ENCODE measurements at places on chromosomes 13 and 19. TPM values are rescaled to one million over a fixed set of nuclear protein-coding genes. Genes with fewer than 3 reads are reported as not detected.
A peak's percentile ranks its signal among the peaks of the same experiment; 100 is the strongest.

DNA sequence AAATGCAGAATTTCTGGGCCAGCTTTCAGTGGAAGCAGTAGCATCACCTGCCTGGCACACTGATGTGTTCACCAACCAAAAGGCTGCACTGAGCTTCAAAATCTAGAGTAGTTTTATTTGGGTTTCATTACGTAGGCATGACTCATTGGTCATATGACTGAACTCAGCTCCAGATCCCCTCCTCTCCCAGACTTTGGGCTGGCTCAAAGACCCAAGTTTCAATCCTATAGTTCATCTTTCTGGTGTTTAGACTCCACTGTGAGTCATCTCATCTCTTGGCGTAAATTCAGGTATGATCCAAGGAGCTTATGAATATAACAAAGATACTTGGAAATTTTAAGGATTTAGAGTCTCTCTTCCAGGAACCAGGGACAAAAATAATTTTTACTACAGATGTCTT, 17.7 kb downstream of the ZMYM5 start:
- peak; percentile 96 for DNase-seq

Gene PSG3
- not detected for total RNA-seq

- peak; percentile 72 for DNase-seq
Measured at GRCh38 chr19:18543814-18544475, 572 bp upstream of the FKBP8 start.

DNA sequence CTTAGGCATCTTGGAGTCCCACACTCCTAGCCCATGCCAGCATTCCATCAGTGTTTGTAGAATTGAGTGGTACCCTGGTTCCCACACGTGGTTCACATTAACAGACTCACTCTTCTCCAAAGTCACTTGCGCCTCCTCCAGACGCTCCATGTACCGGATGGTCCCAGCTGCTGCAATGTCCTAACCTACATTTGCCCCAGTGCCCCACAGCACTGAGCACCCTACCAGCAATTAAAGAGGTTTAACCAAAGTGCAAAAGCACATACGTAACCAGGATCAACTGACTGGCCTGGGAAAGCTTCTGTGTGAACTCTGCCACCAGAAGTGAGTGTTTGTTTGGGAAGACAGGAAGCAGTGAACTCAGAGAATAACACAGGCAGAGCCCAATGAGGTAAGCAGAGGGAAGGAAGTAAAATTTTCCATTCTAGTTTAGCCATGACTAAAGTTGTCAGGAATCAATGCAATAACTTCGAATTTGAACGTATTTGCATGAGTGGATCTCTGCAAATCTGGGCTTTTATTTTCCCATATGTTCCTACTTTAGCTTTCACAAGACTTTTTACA, 7.3 kb upstream of the MEDAG start:
- peak; percentile 93 for DNase-seq

Gene KIR2DL4
- not detected for total RNA-seq

DNA sequence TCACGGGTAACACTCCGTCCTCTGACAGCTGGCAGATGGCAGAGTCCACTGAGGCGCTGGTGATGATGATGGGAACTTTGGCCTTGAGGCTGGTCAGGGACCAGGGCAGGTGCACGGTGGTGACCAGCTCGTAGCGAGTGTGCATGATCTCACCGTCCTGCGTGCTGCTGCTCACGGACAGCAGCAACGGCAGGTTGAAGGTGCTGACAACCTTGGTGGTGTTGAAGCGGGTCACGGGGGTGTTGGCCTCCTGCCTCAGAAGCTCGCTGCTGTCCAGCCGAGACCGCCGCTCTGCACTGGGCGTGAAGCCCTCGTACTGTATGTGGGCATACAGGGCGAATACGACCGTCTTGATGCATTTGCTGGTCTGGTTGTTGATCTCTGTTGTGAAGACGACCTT, 11.6 kb downstream of the ARRDC5 start:
- no peak for DNase-seq

Gene KCNC3
- total RNA-seq, result 8.2 TPM

Gene IRS2
- 12.6 TPM for total RNA-seq

DNA sequence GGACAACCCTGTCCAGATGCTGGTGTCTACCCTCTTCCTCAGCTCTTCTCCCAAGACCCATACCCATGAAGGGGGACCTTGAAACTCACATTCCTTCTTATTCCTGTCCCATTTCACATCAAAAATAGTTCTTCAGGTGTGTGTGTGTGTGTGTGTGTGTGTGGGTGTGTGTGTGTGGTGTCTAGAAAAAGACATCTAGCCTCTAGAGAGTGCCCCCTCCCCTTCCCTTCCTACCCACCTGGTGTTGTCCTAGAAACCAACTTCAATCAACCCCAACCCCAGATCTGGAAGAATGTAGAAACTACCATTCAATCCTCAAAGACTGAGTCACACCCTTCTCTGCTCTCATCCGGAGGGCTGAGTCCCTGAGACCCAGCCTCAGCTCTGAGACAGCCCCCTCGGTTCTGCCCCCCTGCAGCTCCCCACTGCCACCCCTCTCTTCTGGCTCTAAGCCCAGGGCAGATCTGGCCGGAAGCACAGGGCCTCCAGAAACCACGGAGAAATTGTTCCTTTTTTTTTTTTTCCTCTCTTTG, 3.5 kb downstream of the KCNN4 start:
- no peak for DNase-seq

GRCh38 chr19:18029617-18030338, 21.8 kb downstream of the ARRDC2 start:
- no peak for DNase-seq

DNA sequence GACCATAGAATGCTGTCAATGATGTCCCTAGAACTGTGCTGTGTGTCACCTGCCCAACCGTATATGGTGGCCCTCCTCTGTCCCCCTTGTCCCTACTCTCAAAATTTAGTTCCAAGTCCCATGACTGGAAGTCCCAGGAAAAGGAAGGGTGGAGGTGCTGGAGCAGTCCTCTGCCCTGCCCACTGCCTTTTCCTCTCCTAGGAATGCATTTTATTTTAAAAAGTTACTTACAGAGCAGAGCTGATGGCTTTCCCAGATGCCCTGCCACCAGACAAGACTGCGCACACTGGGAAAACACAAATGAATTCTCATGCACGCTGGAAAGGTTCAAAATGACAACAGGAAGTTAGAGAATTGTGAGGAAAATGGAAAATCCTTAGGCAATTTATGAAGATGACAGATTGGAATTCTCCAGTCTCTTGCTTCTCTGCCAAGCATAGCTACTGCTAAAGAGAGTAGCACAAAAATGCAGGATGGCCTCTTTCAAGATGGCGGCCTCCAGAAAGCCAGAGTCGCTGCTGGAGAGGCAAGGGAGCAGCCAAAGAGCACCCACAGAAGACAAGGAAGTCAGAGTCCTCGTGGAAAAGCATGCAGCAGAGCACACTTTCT, 117.1 kb upstream of the TSC22D1 start:
- no peak for DNase-seq

Gene CARM1
- 92.6 TPM for total RNA-seq

- peak; percentile 85 for DNase-seq
Measured at GRCh38 chr13:77980592-77980991, 62.0 kb upstream of the EDNRB start.

DNA sequence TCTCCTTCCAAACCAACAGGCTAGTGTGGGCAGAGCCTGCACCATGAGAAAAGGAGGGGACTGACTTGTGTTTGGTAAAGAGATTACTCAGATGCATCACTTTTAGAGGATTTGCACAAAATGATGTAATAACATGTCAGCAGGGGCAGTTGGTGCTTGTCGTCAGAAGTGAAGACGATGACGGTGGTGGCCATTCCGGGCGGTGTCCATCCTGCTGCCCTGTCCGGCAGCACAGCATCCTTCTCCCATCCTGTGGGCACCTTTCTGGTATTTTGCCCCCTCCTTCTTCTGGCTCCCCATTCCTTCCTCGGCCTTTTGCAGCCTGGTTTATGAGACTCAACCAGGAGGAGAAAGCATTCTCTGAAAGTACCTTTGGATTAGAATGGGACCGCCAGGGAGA, 160.1 kb downstream of the TEX29 start:
- no peak for DNase-seq

DNA sequence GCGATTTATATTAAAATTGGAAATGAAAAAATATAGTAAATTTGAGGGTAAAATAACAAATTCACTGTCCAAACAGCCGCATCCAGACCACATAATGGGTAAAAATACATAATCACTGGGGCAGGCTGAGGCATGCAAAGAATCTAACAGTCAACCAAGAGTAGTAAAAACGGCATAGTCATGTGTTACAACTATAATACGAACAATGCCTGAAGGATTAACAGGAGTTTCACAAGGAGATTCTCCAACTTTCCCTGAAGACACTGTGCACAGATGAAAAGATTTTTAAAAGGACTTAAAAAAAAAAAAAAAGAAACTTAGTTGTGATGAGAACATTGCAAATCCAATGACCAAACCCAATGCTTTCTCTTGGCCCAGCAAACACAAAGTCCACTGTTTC, 20.4 kb upstream of the ATXN8OS start:
- no peak for DNase-seq

DNA sequence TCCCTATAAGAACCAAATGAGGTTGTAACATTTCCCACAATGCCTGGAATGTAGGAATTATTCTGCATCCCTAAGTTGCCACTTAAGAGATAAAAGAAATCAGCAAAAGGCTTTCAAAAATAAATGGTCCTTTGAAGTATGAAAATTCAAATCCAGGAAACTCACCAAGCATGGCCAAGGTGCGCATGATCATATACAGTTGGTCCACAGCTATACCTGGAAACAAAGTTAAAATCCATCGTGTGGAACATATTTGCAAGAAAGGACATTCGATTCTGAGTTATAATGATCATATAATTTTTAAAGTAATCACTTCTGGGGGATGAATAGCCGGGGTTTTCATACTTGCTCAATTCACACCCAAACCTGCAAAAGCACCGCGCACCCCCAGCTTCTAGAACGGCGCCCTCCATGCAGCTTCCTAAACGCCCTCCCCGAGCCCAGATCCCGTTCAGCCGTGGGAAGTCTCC, 525 bp downstream of the CARS2 start:
- no peak for DNase-seq

DNA sequence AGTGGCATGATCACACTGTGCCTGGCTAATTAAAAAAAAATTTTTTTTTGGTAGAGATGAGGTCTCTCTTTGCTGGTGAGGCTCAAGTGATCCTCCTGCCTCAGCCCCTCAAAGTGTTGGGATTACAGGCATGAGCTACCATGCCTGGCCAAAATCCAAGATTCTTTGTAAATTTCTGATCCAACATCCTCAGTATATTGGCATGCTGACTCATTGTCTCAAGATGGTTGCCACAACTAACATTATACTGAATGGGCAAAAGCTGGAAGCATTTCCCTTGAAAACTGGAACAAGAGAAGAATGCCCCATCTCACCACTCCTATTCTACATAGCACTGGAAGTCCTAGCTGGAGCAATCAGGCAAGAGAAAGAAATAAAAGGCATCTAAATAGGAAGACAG, 100.0 kb downstream of the KLF5 start:
- peak; percentile 49 for DNase-seq

- DNase-seq, result peak; percentile 14
Measured at GRCh38 chr19:15419413-15420025, 731 bp upstream of the AKAP8L start.

Gene TBC1D4
- total RNA-seq, result 43.7 TPM

GRCh38 chr13:86907156-86907555, 764.0 kb upstream of the SLITRK5 start:
- DNase-seq, result no peak

GRCh38 chr13:98835156-98835555, 82.7 kb upstream of the SLC15A1 start:
- no peak for DNase-seq

DNA sequence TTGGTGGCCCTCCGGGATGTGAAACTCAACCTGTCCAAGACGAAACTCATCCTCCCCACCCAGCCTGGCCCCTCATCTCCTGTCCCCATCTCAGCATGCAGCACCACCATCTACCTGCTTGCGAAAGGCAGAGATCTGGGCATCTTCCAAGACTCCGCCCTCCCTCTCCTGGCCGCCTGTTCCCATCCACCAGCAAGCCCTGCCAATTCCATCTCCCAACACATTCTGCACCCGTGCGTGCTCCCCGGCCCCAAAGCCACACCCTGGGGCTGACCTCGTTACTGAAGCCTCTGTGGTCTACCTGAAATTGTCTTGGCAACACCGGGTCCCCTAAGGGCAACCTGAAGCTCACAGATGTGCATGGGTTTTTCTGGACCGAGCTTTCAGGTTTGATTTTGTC, 13.2 kb upstream of the CAMSAP3 start:
- DNase-seq, result no peak

- no peak for DNase-seq
Measured at GRCh38 chr19:49337267-49338022, 2.2 kb downstream of the CD37 start.

- no peak for DNase-seq
Measured at GRCh38 chr13:46313024-46313423, 74.0 kb downstream of the RUBCNL start.

- DNase-seq, result no peak
Measured at GRCh38 chr13:71861769-71862458, 5.1 kb downstream of the DACH1 start.

DNA sequence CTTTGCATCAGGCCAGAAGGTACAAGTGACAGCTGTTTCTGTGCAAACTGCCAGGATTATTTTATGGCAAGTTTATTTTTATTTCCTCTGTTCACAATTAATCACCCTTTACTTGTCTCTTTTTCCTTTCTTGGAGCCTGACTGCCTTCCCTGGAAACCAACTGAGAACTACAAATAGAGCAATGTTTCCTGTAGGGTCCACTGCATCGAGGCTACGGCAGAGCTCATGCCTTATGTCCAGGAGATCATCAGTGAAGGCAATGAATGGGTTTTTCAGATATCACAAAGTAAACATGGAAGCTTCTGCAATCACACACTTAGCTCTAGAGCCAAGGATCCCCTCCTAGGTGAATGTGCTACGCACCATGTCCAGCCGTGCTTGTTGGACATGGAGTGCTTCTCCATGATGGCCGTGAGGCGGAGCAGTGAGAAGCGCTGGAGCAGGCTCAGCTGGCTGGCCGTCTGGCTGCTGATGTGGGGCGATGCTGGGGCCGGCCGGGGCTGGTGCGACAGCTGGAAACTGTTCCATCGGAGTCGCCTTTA, 110.9 kb downstream of the KL start:
- DNase-seq, result peak; percentile 55

GRCh38 chr13:44364345-44365000, 9.2 kb upstream of the SERP2 start:
- no peak for DNase-seq

- DNase-seq, result no peak
Measured at GRCh38 chr13:50608370-50608769, 235.1 kb downstream of the DLEU7 start.

- no peak for DNase-seq
Measured at GRCh38 chr13:43924549-43925245, 45.0 kb downstream of the LACC1 start.

- no peak for DNase-seq
Measured at GRCh38 chr19:6292006-6292405, 12.2 kb upstream of the MLLT1 start.

Gene PEAK3
- total RNA-seq, result not detected

Gene SELENOV
- 2.0 TPM for total RNA-seq

DNA sequence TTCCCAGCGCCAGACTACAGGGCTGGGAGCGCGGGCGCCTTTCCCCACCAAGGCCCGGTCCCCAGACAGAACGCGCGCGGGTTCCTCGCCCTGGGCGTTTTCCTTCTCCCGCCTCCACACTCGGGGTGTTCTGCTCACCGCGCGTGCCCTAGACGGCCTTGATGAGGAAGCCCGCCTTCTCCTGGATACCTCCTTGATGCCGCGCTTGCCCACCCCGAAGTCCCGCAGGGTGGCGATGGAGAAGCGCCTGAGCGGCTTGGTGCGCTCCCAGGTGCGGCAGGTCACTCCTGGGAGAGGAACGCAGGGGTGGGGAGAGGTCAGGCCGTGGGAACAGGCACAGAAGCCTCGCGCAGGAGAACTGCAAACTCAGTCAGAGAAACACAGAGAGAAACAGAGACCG, 34.8 kb downstream of the CYP2B6 start:
- no peak for DNase-seq

GRCh38 chr13:96238861-96239260, 149.0 kb downstream of the HS6ST3 start:
- DNase-seq, result no peak

Gene CDKN2D
- 11.1 TPM for total RNA-seq

Gene IZUMO1
- total RNA-seq, result not detected

Measured in cardiac muscle cell (in vitro differentiated cells and primary cell).